ENCODE measurements at places on chromosomes 13 and 19.

GRCh38 chr19:5154129-5154798 lies 185.4 kb downstream of the KDM4B start:
- no peak for DNase-seq

DNA sequence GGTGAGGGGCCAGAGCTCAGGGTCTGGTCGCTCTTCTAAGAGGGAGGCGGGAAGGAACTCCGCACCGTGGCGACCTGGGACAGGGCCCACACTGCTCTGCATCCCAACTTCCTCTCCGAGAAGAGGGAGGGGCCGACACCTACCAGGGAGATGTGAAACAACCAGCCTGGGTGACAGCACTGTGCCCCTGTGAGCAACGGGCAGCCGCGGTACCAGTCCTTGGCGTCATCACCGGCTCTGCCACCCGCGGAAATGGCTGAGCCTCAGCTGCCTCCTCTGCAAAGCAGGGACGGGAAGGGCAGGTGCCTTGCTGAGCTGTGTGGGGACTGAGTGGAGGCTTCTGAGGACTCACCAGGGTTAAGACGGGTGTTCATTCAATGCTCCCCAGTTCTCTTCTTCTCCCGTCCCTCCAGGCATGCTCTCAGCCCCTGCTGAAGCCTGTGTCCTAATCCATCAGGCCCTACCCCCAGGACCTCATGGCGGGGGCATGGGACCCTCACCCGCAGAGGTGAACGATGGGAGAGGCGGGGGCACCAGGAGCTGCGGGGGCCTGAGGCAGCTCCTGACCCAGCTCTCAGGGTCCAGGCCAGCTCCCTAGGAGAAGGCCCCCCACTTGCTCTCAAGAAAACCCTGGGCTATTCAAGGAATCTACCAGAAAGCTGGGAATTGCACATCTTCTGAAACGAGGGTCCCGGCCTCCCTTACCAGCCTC lies 9.3 kb downstream of the ZNF787 start:
- no peak for DNase-seq

DNA sequence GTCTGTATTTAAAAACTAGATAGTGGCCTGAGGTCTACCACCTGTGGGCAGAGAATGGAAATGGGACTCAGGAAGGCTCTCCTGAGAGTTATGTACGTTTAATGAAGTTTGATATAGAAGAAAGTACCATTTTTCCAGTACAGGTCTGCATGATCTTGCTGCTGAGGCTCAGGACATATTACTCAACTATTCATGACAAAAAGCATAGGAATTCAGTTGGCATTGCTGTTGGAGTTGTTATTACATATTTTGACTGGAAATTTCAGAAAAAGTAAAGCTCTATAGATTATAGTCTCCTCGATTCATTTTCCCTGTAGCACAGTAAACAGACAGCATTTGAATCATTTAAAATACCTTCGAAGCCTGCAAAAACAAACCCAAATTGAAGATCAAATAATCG lies 469.8 kb downstream of the DCT start:
- no peak for DNase-seq

GRCh38 chr13:71619096-71619495 lies 247.9 kb downstream of the DACH1 start:
- no peak for DNase-seq

DNA sequence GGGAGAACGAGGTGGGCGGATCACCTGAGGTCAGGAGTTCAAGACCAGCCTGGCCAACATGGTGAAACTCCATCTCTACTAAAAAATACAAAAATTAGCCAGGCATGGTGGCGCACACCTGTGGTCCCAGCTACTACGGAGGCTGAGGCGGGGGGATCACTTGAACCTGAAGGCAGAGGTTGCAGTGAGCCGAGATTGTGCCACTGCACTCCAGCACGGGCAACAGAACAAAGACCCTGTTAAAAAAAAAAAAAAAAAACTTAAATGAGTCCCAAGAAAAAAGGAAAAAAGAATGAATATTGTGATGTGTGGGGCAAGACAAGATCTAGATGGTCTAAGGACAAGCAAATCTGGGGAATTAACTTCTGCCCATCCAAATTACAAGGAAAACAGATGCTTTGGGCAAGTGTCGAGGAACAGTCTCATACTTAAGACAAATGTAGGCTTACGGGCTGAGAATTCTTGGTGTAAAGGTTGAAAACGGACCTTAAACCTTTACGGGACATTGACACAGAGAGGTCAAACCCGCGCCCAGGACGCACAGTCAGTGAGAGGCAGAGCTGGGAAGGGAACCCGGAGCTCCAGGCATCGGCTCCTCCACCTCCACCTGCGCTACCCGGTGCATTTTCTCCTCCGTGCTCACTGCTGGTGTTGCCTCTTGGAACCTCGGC lies 656 bp upstream of the ZNF324 start:
- DNase-seq, result no peak

DNA sequence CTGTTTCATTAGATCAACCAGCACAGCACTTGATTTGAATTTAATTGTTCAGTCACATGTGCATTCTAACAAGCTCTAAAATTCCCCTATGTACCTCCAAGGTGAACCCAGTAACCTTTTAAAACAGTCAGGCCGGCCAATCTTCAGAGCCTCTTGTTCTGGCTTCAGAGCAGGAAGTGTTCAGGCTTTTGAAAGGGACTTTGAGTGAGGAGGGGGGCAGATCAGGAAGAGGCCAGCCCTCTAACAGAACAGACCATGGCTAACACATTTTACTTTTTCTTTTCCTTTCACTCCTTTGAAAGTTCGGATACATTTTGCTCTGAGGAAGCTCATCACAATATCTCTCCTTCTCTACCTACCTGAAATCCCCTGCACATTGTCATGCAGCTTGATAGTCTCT lies 390.3 kb downstream of the TBC1D4 start:
- DNase-seq, result no peak

DNA sequence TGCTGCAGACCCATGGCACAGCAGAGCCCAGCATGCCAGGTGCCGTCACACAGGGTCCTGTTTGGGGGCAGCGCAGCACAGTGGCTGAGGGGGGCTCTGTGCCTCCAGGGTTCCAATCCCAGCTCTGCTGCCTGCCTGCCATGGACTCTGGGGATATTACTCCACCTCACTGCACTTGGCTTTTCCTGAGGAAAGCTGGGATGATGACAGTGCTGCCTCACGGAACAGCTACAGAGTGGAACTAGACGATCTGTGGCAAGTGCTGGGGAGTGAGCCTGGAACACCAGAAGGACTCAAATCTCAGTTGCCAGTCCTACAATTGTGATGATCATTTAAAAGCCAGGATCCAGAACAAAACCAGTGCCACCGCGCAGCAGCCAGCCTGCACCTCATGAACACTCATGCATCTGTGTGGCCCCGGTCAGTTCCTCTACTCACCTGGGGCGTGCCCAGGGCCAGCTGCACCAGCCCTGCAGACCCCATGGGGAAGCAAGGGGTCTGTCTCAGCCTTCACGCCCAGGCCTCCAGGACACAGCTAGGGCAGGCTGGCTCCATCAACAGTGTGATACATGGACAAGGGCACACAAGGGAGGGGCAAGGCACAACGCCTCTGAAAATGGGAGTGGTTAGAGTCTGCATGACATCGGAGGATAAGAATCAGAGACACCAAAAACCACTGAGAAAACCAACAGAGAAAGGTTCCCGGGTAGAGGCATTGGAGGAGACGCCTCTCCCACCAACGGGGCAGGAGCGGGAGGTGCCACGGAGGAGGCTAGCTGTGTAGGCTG lies 55.2 kb downstream of the ATP7B start:
- no peak for DNase-seq

GRCh38 chr13:113775451-113776145 lies 16.6 kb downstream of the TMEM255B start:
- no peak for DNase-seq

DNA sequence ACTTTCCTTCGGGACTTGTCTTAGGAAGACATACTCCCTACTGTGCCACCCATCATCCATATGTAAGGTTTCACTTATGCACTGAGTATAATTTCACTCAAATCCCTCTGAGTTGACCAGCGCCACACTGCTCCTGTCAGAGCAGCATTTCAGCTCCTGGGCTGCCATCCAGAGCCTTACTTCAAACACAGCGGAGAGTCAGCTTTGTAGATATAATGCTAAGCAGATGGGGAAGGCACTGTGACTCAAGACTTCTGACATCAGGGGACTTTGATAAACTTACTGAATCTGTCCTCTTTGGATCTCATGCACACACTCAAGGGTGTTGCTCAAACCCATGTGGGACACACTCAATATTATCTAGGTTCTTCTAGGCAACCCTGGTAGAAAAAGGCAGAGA lies 34.9 kb downstream of the DOCK9 start:
- no peak for DNase-seq

GRCh38 chr13:75811841-75812240 lies 175.7 kb downstream of the LMO7 start:
- no peak for DNase-seq

GRCh38 chr13:95970878-95971277 lies 82.3 kb downstream of the UGGT2 start:
- no peak for DNase-seq

- DNase-seq, result no peak
Observed at GRCh38 chr19:41521931-41522555, 53.9 kb upstream of the CEACAM21 start.

- DNase-seq, result no peak
Observed at GRCh38 chr19:29001141-29001581, 211.8 kb downstream of the UQCRFS1 start.

GRCh38 chr13:33537676-33538075 lies 252.1 kb upstream of the STARD13 start:
- no peak for DNase-seq

DNA sequence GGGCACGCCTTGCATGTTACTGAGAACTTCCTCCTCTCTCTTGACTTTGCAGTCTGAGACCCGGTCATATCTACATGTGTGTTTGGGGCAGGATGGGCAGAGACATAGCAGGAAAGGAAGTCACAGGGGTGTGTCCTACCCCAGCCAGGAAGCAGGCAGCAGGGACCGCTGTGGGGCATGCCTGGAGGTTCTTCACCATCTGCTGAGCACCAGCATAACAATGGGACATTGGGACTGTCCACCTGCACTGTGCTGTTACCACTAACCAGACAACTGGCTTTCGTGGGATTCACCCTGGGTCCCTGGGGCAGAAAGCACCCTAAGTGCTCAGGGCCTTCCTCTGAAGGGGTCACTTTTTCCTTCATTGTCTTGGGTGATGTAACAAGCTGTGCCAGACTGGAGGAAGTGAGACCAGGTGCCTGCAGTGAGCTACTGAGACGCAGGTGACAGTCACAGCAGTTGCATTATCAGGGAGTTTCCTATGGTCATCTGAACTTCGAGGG lies 2.6 kb upstream of the HAUS5 start:
- no peak for DNase-seq

DNA sequence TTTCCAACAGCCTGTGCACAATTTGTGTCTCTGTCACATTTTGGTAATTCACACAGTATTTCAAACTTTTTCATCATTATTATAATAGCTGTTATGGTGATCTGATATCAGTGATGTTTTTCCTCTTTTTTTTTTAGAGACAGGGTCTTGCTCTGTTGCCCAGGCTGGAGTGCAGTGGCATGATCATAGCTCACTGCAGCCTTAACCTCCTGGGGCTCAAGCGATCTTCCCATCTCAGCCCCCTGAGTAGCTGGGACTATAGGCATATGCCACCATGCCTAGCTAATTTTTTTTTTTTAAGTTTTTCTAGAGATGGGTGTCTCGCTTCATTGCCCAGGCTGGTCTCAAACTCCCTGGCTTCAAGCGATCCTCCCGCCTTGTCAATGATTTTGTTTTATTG lies 5.8 kb downstream of the MARK4 start:
- DNase-seq, result no peak

GRCh38 chr13:112452380-112453206 lies 76.4 kb downstream of the SPACA7 start:
- no peak for DNase-seq

DNA sequence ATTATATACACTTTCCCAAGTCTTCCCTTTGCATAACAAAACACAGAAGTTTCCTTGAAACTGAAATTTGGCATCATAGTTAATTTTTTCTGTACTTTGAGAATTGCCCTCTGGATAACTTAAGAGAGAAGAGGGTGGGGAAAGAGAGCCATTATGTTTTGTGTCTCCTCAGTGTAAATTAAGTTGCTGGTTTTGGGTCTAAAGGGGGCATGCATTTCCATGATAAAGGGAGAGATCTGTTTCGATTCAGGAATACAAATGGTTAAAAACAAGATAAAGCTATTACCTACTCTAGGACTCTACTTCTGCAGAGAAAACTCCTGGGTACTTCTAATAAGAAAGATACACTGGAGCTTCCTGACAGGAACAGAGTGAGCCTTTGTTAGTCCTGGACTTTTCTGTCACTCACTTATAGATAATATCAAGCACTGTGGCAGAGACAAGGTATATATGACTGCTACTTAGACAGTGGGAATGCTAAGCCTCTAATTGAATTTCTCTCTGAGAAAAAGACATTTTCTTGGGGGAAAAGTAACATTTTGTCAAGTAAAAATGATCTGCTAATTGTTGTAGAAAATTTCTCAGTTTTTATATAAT lies 142.8 kb upstream of the PCDH9 start:
- DNase-seq, result no peak

DNA sequence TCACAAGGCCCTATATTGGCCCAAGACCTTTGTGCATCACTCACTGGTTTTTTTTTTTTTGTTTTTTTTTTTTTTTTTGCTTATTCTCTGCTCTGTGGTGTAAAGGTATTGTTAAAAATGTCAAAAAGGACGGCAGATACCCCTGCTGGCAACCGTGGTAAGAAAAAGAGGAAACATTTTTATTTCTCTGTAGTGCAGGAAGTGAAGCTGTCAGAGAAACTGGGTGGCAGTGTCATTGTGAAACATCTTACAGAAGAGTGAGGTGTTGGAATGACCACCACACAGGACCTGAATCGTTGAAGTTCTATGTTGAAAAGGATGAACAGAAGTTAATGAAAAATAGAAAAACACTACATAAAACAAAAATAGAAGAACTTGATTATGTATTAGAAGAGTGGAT lies 346.4 kb downstream of the FGF9 start:
- no peak for DNase-seq

GRCh38 chr13:94419304-94419924 lies 60.1 kb downstream of the DCT start:
- no peak for DNase-seq

DNA sequence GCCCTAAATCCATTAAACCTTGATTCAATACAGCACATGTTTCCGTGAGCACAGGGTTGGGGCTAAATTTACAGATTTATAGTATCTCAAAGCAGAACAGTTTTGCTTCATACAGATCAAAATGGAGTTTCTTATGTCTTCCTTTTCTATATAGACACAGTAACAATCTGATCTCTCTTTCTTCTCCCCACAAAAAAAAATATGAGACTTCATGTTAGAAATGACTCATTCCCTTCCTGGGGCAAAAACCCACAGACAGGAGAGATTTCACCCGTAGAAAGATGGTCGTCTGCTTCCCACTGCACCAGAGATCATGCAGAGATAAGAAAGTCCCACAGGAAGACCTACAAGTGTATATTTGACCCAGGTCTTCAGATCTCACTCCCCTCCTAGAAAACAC lies 7.7 kb upstream of the ZNF611 start:
- no peak for DNase-seq
